Fibroblast of lung (primary cell): ENCODE measurements at places on chromosomes 13 and 19. TPM values are rescaled to one million over a fixed set of nuclear protein-coding genes. Genes with fewer than 3 reads are reported as not detected.

The CEACAM20 gene
- not detected in 2 replicates for polyA plus RNA-seq

The COG6 gene
- 18.6 and 44.8 TPM in 2 replicates for polyA plus RNA-seq

The ZNF555 gene
- 3.8 and 5.0 TPM in 2 replicates for polyA plus RNA-seq

The LTBP4 gene
- polyA plus RNA-seq, result 29.6 and 31.7 TPM in 2 replicates

The METTL21C gene
- polyA plus RNA-seq, result not detected in 2 replicates

The HNRNPA1L2 gene
- polyA plus RNA-seq, result 8.7 and 9.8 TPM in 2 replicates

DNA sequence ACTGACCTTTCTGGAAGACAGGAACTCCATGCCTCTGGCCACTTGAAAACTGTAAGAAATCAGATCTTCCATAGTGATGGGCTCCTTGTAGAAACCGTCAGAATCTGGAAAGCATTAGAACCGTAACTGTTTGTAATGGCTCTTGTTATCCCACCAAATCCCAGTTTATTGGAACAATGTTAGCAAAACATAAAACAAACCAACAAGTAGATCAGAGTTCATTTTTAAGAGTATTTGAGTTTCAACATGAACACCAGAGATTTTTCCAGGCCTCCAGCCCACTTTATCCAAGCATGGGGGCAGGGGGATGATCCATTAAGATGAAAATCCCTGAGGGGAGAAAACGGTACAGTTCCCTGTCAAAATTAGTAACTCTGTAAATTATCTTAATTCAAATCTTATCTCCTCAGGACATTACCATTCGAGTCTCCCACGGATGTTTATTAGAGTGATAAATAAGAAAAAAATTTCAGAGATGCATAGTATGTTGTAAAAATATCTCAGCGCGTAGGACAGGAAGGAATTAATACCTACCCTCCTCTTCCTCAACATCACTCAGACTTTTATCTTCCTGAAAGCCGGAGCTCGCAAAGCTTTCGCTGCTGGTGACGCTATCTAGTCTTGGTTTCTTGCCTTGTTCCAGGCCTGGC, 172.5 kb downstream of the FLT1 start:
- peak; percentile 41 for DNase-seq

GRCh38 chr19:13506471-13506820, at the start of gene CACNA1A:
Gene CACNA1A (minus strand): TSS chr19:13506479. CDS start chr19:13506224, 255 bp downstream.
- DNase-seq, result no peak

DNA sequence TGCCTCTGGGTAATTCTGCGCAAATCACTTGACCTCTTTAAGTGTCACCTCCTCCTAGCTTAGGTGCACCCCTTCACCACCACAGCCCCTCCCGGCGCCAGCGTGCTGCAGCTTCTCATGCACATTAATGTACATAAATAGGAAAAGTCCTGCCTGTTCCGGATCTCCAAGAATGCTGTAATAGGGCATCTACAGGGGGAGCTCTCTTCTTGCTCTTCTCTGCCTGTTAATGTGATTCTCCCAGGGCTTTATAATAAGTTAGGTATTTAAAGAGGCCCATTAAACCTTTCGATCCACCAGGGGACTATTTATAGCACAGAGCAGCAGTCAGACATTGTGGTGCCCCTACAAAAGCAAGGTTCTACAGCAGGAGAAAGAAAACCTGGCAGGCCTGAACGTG, 35.3 kb downstream of the SOX1 start:
- DNase-seq, result no peak
